ENCODE measurements at places on chromosomes 3 and 15. TPM values are rescaled to one million over a fixed set of nuclear protein-coding genes. Genes with fewer than 3 reads are reported as not detected.

DNA sequence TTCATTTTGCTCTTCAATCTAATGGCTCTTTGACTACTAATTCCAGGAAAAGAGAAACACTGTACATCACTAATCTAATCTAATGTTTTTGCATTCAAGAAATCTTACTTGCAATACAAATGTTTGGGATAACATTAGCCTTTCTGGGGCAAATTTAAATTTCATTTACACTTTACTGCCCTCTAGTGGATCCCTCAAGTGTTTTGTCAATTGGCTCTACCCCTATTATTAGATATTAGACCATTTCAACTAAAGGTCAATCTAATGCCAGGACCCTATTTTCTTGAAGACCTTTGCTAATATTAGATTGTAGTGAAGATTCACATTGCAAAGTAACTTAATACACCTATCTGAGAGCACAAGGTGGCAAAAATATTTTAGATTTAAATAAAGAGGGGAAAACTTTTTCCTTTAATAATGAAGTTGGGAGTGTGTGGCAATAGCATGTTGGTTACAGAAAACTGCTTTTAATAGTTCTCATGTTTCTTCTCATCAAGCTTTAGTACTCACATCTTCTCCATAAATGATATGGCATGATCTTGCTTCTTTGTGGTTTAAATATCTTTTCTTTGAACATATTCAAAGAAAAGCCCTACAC, 5.0 kb downstream of the C2CD4A start:
- peaks cover 19% of the 10 kb centered on the region for H3K4me1 ChIP-seq
- no peaks in the 10 kb centered on the region for H3K36me3 ChIP-seq
- H3K27me3 ChIP-seq, result peaks cover 7% of the 10 kb centered on the region
- DNase-seq, result peak; percentile 39
- no peak overlapping the region for H3K27ac ChIP-seq

DNA sequence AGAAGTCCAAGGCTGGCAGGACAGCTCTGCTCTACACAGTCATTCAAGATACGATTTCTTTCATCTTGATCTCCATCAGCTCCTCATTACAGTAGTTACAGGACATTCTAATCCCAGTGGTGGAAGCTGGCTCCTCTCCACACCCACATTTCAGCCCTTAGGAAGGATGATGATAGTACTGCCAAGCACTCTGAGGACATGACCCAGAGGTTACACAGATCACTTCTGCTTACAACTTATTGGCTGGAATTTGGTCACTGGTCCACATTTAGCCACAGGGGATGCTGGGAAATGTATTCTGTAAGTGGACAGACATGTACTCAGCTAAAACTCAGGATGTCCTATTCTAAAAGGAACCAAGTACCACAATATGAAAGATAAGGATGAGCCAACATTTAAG, 77.1 kb downstream of the IQCH start:
- no peak overlapping the region for H3K27ac ChIP-seq
- H3K4me1 ChIP-seq, result peaks cover 5% of the 10 kb centered on the region
- no peak overlapping the region for H3K4me3 ChIP-seq
- H3K36me3 ChIP-seq, result no peaks in the 10 kb centered on the region

IGF2BP2 gene
- 103 TPM for total RNA-seq

SAMD7 gene
- total RNA-seq, result not detected

GRCh38 chr3:129973853-129974563, 512 bp upstream of the TRH start:
- H3K27ac ChIP-seq, result no peak overlapping the region
- DNase-seq, result no peak
- peaks cover 60% of the 10 kb centered on the region for H3K27me3 ChIP-seq
- no peaks in the 10 kb centered on the region for H3K36me3 ChIP-seq

ANKUB1 gene
- not detected for total RNA-seq

- no peak for DNase-seq
- H3K36me3 ChIP-seq, result no peaks in the 10 kb centered on the region
- H3K4me1 ChIP-seq, result no peaks in the 10 kb centered on the region
- no peak overlapping the region for H3K4me3 ChIP-seq
These were observed 32.6 kb upstream of the SPATA16 start for GRCh38 chr3:173173652-173174051.

- no peaks in the 10 kb centered on the region for H3K4me1 ChIP-seq
- peaks cover 38% of the 10 kb centered on the region for H3K27me3 ChIP-seq
- DNase-seq, result no peak
- no peak overlapping the region for H3K4me3 ChIP-seq
- H3K27ac ChIP-seq, result no peak overlapping the region
These were observed 27.9 kb upstream of the KLF13 start for GRCh38 chr15:31298707-31299172.

DNA sequence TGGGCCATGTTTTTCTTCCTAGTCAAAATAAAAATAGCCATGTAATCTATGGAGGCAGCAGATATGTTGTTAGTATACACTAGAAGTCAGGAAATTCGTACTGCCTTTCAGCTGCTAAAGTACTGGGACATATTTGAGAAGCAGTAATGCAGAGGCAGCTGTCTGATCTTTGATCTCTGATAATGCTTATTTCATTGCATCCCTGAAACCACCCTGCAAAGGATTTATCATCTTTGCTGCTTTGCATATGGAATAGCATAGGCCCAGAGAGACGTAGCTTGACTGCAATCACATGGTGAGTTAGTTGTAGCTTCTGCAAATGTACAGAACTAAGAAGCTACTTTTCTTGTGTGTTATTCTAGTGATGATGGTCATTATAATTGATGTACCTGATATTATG, 52.4 kb downstream of the RBM6 start:
- no peaks in the 10 kb centered on the region for H3K27me3 ChIP-seq
- no peaks in the 10 kb centered on the region for H3K36me3 ChIP-seq
- no peak for DNase-seq
- H3K27ac ChIP-seq, result no peak overlapping the region
- H3K4me3 ChIP-seq, result no peak overlapping the region
- H3K4me1 ChIP-seq, result peaks cover 3% of the 10 kb centered on the region

GATA2 gene
- total RNA-seq, result 99.5 TPM

GRCh38 chr3:191282251-191283185, 46.7 kb upstream of the CCDC50 start:
- DNase-seq, result no peak
- no peak overlapping the region for H3K27ac ChIP-seq
- no peaks in the 10 kb centered on the region for H3K27me3 ChIP-seq
- no peaks in the 10 kb centered on the region for H3K36me3 ChIP-seq
- peaks cover 16% of the 10 kb centered on the region for H3K4me1 ChIP-seq

GRCh38 chr3:169337500-169338078, 325.9 kb downstream of the MECOM start:
- no peak for DNase-seq
- no peak overlapping the region for H3K27ac ChIP-seq
- no peaks in the 10 kb centered on the region for H3K36me3 ChIP-seq
- H3K27me3 ChIP-seq, result peaks cover 5% of the 10 kb centered on the region

- H3K36me3 ChIP-seq, result no peaks in the 10 kb centered on the region
- H3K4me3 ChIP-seq, result no peak overlapping the region
- peak; percentile 38 for DNase-seq
- H3K27ac ChIP-seq, result no peak overlapping the region
- peaks cover 11% of the 10 kb centered on the region for H3K27me3 ChIP-seq
- H3K4me1 ChIP-seq, result no peaks in the 10 kb centered on the region
These were observed 10.7 kb upstream of the DHX36 start for GRCh38 chr3:154334973-154335420.

ARPIN gene
- total RNA-seq, result 8.7 TPM

ZPLD1 gene
- not detected for total RNA-seq

DNA sequence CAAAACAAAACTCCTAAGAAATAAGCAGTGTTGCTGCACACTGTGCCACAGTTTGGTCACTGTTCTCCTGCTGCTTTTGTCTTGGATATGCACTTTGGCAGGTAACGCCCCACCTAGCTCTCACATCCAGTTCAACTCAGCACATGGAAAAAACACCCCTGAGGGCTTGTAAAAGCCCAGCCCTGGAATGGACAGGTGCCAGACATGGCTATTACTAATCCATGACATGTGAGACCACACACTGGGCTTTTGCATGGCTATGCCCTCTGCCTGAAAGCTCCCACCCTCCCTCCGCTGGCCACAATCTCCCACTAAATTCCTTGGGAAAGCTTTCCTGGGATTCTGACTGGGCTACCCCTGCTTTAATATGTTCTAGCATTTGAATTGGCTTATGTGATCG, 24.7 kb upstream of the ZBED2 start:
- H3K36me3 ChIP-seq, result no peaks in the 10 kb centered on the region
- no peak overlapping the region for H3K27ac ChIP-seq
- DNase-seq, result no peak

SLC28A2 gene
- total RNA-seq, result not detected

GRCh38 chr3:102031834-102032233, 182.5 kb downstream of the NFKBIZ start:
- no peaks in the 10 kb centered on the region for H3K27me3 ChIP-seq
- H3K4me3 ChIP-seq, result no peak overlapping the region
- H3K27ac ChIP-seq, result no peak overlapping the region
- DNase-seq, result no peak

DNA sequence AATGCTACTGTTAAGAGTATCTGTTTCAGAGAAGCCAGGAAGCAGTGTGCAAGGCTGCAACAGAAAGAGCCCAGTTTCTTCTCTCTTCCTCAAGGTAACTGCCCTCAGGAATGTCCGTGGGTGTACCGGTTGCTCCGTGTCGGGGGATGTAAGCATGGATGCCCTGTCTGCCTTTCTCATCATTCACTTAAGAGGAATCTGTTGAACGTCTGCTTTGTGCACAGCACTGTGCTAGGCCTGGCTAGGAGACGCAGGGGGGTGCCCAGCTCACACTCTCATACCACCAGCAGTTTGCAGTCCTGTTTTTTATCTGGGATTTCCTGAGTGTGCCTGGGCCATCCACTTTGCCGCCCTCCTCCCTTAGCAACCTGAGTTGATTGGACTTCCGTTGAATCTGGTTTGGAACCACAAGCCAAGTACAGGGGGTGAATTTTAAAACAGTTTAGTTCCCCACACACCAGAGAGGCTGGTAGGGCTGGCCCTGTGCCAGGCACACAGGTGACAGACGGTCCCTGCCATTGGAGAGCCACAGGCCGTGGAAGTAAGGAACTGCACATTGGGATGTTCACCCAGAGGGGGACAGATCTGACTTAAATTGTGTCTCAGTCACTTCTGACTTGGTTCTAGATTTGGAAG, 11.2 kb downstream of the BOC start:
- no peaks in the 10 kb centered on the region for H3K4me1 ChIP-seq
- H3K4me3 ChIP-seq, result no peak overlapping the region
- H3K36me3 ChIP-seq, result peaks cover 4% of the 10 kb centered on the region
- no peaks in the 10 kb centered on the region for H3K27me3 ChIP-seq
- no peak for DNase-seq
- H3K27ac ChIP-seq, result no peak overlapping the region

PLIN1 gene
- total RNA-seq, result not detected
